Stimulated activated CD8-positive, alpha-beta memory T cell treated with anti-CD3 and anti-CD28 coated beads, Interleukin-2, amount 100 ng/mL, for 48 hours (primary cell): ENCODE measurements at places on chromosomes 16 and 17.

DNA sequence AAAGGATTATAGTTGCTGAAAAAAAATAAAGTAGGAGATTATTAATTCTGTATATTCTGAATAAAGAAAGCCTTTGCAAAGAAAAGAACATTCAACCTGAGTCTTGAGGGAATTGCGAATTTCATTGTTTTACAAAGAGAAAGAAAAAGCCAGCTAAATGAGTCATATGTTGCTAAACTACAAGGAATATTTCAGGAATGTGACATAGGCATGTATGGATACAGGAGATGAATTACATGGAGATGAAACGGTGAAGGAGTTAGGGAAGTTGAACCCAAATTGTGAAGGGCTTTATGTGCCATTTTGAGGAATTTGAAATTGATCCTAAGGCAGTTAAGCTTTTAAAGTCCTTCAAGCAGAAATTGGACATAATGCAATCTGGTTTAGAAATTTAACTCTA is 177.3 kb upstream of the RBL2 start:
- no peak for DNase-seq

- no peak for DNase-seq
These were observed 385.7 kb upstream of the TNRC6C start for GRCh38 chr17:77572851-77573250.

- DNase-seq, result no peak
These were observed 60.6 kb downstream of the RAB11FIP4 start for GRCh38 chr17:31452101-31452500.

- DNase-seq, result no peak
These were observed 191.4 kb downstream of the SLC39A11 start for GRCh38 chr17:72901083-72901482.

DNA sequence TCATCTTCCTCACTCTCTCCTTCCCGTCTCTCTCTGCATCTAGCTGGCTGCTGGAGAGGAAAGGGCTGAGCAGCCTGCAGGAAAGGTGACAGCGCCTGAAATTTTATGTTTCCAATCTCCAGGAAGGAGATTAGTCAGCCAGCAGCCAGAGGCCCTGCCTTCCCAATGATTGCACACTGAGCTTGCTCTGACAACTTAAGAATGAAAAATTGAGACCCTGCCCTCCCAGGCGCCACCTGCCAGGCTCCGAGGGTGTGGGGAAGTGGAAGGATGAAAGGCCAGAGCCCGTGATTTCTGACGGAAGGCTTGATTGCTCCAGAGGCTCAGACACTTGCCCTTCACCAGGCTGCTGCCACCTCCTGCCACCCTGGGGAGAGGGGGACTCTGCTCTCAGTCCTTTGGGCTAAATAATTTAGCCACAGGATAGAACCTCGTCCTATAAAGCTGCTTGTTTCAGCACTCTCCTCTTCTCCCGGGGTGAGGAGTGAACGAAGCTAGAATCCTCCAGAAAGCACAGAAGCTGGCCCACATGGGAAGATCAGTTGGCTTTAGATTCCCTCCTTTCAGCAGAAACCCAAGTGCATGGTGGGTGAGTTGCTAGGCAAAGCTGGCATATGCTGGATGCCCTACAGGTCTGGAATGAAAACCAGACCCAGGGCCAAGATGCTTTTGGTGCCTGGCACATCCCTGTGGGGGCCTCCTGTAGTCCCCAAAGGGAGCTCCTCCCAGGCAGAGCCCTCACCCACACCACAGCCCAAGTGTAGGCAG is 33.5 kb downstream of the GRIN2C start:
- no peak for DNase-seq

- DNase-seq, result no peak
These were observed 59.0 kb upstream of the TRAP1 start for GRCh38 chr16:3776316-3776715.

DNA sequence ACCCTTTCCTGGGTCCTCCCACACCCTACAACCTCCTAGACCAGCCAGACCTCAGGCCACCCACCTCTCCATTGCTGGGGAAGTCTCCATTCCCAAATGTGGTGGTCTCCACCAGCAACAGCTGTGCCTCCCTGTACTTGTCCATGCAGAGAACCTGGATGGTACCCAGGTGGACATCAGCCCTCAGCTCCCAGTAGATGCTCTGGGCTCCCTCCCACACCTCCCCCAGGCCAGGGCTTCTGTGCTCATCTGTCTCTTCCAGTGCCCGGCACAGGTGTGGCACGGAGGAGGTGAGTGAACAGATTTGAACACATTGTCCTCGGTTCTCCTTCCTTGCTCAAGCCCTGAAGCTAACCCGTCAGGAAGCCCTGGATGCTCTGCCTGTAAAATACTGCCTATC is 34.6 kb downstream of the LGALS9 start:
- no peak for DNase-seq

DNA sequence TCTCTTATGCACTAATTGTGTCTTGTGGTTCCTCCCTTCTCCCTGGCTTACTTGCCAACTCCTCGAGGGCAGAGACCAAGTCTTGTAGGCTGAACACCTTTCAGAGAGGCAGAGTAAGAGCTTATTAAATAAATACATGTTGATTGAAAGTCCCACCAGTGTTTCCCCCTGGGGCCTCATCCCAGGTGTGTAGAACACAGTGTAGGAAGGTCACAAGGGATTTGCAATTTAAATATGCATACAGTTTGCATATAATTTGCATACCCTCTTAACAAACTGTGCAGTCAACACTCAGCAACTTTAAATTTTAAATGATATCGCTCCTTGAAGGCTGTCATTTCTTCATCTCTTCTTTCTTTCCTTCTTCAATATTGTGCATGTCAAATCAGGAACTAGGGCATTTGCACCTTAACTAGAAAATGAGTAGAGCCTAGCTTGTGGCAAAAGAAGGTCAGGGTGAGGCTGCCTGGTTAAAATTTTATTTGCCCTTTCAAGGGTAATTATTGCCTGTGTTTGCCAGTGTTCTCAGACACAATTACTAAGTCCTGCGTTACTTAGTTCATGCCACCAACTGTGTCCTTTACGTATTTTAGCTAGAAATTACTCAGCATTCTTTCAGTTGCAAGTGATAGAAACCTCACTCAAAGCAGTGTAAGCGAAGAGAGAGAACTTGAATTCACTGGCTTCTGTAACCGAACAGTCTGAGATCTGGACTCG is 465.7 kb downstream of the HAPSTR1 start:
- DNase-seq, result no peak

DNA sequence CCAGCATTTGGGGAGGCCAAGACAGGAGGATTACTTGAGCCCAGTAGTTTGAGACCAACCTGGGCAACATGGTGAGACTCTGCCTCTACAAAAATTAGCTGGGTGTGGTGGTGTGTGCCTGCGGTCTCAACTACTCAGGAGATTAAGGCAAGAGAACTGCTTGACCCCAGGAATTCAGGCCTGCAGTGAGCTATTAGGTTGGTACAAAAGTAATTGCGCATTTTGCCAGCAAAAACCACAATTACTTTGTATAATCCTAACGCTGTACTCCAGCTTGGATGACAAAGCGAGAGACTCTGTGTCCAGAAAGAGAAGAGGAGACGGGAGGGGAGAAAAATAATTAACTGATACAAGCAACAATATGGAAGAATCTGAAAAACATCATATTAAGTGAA is 32.7 kb downstream of the YWHAE start:
- DNase-seq, result no peak

GRCh38 chr16:29717113-29717512 is 28.7 kb downstream of the C16orf54 start:
- no peak for DNase-seq

DNA sequence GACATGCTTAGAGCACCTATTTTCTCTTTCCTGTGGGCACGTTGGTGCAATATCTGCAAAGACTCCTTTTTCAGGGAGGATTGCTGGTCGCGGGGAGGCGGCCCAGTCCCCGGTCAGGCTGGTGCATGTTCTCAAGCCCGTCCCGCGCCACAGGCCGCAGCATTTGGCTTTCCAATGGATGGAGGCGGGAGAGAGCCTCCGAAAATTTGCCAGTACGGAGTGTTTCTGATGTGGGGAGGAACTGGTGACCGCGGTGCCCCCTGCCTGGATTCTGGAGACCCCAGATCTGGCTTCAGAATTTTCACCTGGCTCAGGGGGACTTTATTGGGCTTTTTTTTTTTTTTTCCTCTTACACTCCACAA is 2.3 kb downstream of the CMIP start:
- DNase-seq, result no peak

GRCh38 chr16:72092832-72093447 is 480 bp downstream of the TXNL4B start:
- no peak for DNase-seq

GRCh38 chr17:11251561-11252107 is 10.6 kb downstream of the SHISA6 start:
- no peak for DNase-seq

GRCh38 chr17:43367737-43368242 is 31.0 kb upstream of the ARL4D start:
- no peak for DNase-seq

- no peak for DNase-seq
These were observed 82.0 kb downstream of the RGS9 start for GRCh38 chr17:65219124-65219523.

DNA sequence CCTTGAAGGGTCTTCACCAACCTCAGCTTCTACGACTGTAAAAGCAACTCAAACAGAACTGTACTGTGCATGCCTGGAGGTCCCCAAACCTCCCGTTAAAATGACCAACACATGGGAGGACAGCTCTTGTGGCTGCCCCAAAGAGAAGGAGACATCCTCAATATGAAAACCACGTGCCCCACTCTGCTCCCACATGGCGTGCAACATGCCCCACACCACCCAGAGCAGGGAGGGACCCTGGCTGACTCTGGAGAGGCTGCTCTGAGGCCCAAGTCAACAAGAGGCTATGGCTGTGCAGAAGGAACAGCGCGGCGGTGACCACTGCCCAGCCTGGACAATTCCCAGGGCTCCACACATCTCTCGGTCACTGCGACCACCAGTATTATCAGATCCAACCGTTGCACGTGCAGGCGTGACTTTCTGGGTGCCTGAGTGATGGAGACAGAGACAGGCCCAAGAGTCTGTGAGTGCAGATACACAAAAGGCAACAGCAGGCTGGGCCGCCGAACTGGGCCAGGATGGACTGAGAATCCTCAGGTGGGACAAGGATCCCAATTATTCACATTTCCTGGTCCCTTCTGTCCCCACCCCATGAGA is 1.4 kb downstream of the PLD6 start:
- no peak for DNase-seq

DNA sequence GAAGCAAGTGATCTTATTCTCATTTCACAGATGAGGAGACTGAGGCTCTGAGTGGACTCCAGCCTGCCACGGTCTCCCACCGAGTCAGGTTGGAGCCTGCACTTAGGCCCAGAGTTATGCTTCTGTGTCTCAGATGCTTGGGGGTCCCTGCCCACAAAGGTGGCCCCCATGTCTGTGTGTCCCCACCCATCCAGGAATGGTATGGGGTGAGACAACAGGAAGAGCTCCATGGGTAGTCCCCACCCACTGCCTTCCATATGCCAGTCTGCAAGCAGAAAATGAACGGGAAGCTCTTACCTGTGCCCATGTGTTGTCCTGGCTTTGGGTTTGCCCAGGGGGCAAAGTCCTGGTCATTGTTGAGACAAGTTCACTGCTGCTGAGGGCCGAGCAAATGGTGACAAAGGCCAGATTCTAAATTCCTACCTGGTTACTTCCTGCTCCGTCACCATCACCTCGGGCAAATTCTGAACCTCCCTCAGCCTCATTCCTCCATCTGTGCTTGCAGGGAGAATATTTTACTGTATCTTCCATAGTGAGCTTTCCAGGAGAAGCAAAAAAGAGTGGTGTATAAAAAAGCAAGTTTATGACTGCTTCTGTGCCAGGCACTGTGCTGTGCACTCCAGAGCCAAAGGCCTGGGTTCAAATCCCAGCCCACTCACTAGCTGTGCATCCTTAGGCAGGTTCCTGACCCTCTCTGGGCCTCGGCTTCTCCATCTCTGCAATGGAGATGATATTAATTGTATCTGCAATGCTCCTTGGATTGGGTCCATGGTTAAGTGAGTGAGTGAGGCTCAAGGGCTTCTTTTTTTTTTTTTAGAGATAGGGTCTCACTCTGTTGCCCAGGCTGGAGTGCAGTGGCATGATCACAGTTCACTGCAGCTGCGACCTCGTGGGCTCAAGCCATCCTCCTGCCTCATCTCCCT is 9.3 kb downstream of the IL4R start:
- no peak for DNase-seq

GRCh38 chr17:82272495-82273326 is 789 bp downstream of the CSNK1D start:
- no peak for DNase-seq

DNA sequence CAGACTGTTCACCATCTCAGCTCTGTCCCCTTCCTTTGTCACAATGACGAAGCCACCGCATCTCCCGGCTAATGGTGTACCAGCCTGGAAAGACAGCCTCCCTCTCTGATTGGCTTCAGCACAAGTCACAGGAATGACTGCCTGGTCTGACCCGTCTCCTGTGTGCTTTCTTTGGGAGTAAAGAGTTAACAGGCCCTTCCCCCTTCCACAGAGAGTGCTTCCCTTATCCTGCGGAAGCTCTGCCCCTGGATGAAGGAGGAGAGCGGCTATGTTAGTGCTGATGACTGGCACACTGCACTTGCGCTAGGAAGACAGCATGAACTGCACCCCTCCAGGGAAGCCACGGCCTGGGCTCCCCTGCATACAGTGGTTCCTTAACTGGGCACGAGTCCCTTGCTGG is 11.3 kb downstream of the USB1 start:
- DNase-seq, result no peak

- DNase-seq, result no peak
These were observed 6.1 kb upstream of the ITGAM start for GRCh38 chr16:31253642-31254045.

DNA sequence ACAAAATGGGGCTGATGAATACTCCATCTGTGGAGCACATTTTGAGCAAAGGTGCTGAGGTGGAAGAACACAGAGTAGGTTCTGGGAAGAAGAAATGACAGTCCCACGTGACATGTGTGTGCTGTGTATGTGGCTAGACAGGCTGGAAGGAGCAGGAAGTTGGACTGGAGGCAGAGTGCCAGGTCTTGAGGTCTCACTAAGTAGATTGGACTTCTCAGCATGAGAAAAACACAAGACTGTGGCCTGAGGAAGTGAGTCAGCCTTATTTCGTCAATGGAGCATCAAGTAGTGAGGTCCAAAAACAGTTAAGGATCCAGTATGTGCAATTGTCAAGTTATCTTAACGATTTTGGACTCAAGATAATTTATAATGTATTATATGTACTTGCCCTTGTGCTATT is 736.5 kb downstream of the KCNJ2 start:
- no peak for DNase-seq

GRCh38 chr16:67243481-67243880 is 3.8 kb downstream of the FHOD1 start:
- no peak for DNase-seq

DNA sequence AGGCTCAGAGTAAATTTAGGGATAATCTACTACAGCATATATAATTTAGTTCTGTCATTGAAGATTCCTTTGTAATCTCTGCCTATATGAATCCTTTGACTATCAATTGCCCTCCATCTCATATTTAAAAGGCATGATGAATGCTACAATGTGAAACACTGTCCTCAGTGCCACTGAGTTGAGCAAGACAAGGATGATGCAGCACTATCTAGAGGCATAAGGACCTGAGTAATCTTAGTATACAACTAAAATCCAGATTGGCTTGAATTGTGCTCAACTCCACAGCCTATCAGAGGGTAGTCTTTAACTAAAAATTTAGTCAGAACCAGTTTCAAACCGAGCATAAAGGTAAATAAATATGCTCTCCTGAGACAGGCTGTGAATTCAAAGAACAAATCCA is 11.6 kb upstream of the STRADA start:
- no peak for DNase-seq
